Fibroblast of skin of right biceps (primary cell): ENCODE measurements at places on chromosomes 6 and 20.
A peak's percentile ranks its signal among the peaks of the same experiment; 100 is the strongest.

DNA sequence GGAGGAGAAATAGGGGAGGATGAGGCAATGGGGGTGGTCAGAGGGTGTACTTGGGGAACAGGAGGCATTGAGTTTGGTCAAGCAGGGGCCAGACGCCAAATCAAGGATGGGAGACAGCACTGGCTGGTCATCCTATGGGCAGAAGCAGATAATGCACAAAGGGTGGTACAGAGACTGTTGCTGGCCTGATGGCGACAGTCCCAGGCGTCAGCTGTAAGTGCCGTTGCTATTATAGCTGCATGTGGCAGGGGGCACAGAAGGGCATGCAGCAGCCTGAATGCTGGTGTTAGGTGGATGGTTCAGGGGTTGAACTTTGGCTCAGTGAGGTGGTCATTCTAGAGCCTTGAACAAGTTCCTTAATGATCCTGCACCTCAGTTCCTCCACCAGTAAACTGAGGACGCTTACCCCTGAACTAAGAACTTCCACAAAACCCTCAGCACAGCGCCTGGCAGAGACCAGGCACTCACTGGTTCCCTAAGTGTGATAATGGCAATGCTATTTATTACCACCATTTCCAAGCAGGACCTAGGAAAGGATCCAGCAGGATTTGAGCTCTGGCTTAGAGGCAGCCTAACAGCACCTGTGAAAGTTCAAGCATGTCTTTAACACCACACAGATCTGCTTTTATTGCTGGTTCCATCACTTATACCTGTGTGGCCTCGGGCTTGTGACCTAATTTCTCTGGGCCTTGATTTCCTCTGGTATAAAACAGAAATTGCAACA lies 162.7 kb downstream of the INSM1 start:
- DNase-seq = no peak

DNA sequence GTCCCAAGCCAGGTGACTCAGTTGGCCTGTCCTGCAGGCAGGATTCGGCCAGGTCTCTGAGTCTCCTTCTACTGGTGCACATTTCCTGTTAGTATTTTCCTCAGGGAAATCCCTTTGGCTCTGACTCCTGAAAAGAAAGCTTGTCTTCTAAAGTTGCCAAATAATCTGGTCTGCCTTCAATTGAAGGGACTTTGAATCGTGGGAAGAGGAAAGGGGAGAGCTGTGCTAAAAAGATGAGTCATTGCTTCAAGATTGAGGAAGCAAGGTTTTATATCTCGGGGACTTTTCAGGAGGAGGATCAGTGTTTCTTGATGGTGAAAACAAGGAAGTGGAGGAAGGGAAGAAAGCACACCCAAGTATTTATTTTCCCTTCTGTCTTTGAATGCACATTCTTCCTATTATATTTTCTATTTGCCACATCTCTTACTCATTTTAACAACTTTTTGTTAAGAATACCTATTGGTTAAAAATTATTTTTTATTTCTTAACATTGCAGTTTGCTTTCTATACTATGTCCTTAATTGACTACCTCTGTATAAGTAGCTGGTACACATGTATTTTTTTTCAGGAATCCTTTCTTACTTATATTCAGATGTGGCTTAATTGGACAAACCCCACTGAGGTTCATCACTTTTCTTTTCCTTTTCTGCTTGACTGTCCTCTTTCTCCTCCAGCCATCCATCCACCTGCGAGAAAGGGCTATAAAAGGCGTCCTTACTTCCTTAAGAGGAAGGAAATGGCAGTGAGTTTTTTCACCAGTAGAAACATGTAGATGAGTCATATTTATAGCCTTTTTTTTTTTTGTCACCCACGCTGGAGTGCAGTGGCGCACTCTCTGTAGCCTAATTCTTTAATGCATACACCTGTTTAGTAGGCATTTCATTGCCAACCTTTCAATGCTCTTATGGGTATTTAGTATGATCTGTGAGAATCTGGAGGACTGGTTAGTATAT lies 15.0 kb upstream of the IFNGR1 start:
- DNase-seq = peak; percentile 83

- peak; percentile 94 for DNase-seq
These were observed 237.5 kb downstream of the CD83 start for GRCh38 chr6:14354919-14355572.

DNA sequence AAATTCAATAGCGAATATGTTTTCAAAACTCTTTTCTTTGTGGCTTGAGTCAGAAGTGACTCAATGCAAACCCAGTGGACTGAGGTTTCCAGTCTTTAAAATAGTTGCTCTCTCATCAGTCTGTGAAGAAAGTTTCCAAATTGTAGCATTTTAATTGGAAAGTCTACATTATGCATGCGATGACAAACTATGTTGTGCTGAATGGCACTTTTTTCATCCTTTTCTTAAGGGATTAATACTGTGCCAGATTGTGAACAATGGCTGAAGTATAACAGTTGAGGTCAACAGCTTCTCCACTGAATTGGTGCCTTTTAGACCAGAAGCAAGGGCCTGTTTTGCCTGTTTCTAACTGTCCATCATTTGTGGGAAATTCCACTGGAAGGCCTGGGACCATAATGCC lies 377.1 kb downstream of the BTBD9 start:
- peak; percentile 84 for DNase-seq

DNA sequence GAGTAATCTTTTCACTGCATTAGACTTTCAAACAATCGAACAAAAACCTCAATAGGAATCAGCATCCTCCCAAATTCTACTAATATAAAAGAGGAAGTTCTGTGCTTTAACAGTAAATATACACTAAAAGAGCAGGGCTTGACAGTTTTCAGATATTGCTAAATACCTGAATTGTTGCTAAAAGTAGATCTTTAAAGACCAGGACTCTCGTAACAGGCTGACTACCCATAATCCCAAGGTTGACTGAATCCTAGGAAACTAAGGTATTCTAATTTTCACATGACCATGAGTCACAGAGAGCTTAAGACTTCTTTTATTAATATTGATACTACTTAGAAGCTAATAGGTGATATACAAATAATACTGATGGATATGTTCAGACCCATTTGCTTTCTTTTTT lies 10.1 kb downstream of the CD164 start:
- no peak for DNase-seq

DNA sequence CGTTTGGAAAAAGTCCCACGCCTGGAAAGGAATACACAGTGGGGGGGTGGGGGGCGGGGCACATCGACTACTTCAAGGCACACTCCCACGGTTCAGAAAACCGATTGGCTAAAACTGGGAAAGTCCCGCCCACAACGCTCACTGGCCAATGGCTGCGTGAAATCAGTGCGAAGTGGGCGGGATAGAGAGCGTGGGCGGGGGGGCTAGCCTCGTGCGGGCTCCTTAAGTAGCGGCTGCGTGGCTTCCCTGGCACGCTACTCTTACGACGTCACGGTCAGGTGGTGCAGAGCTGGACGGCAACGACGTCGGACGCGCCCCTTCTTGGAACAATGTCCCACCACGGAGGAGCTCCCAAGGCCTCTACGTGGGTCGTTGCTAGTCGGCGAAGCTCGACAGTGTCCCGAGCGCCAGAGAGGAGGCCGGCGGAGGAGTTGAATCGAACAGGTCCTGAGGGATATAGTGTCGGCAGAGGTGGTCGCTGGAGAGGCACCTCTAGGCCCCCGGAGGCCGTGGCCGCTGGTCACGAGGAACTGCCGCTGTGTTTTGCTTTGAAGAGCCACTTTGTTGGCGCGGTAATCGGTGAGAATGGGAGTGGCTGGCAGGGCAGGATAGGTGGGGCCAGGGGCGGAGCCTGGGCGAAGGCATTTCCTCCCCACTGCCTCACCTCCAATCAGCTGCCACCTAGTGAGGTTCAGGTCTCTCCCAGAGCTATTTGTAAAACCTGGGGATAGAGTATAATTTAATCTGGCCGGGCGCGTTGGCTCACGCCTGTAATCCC lies at the start of gene DDX43:
Gene DDX43 (plus strand): TSS at position 252 of the 778 bp plus-strand sequence. CDS start 78 bp downstream, at position 330.
- peak; percentile 51 for DNase-seq

- DNase-seq = no peak
These were observed 104.2 kb downstream of the SYCP2 start for GRCh38 chr20:59829054-59829785.

DNA sequence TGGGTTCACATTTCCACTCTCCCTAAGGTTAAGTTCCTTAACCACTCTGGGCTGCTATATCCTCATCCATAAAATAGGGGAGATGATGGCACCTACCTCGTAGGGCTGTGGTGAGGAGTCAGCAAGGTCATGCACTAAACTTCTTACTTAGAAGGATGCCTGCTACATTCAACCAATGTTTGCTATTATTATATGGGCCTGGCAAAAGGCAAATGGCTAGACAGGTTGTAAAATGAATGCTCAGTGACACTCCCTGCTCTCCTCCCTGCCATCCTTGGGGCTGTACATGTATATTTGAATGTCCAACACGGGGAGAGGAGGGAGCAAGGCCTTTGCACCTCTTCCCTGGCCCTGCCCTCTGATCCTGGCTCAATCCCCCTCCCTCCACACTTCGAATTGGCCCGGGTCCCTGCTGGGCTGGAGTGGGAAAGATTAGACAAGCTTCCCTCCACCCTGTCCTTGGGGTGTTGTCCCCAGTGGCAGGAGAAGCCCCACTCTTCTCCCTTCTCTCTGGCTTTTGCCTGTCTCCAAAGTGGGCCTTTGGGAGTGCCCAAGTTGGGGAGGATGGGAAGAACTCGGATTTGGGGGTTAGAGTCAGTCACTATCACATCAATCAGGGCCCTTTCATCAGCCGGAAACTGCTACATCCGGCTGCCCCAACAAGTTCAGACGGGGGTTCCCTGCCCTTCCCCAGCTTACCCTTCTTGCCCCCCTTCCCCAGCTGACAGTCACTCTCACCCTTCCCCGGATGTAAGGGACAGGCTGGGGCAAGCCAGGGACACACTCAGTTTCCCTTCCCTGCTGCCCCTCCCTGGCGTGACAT lies 36.3 kb upstream of the VEGFA start:
- no peak for DNase-seq

DNA sequence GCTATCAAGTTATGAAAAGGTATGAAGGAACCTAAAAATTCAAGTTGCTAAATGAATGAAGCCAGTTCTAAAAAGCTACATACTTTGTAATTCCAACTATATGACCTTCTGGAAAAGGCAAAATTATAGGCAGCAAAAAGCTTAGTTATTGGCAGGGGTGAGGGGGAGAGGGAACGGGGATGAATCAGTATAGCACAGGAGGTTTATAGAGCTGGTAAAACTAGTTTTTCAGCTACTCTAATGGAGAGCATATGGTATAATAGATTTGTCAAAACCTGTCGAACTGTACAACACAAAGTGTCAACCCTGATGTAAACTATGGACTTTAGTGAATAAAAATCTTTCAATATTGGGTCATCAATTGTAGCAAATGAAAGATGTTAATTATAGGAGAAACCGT lies 18.7 kb downstream of the MANEA start:
- DNase-seq = no peak

DNA sequence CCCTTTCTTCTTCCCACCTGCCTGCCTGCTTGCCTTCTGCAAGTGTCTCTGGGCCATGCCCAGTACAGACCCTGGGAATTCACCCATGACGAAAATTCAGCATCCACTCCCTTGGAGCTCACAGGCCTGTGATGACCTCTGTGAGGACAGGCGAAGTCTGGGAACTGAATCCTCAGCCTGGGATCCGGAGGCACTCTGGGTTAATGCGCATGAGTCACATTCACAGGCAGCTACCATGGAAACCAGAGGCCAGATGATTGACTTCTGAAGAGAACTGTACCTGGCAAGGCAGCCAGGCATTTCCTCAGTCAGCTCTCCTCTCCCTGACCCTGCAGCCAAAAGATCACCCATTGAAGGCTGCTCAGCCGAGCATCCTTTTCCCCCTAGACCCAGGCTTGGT lies 41.0 kb downstream of the SLC9A8 start:
- DNase-seq = peak; percentile 63

DNA sequence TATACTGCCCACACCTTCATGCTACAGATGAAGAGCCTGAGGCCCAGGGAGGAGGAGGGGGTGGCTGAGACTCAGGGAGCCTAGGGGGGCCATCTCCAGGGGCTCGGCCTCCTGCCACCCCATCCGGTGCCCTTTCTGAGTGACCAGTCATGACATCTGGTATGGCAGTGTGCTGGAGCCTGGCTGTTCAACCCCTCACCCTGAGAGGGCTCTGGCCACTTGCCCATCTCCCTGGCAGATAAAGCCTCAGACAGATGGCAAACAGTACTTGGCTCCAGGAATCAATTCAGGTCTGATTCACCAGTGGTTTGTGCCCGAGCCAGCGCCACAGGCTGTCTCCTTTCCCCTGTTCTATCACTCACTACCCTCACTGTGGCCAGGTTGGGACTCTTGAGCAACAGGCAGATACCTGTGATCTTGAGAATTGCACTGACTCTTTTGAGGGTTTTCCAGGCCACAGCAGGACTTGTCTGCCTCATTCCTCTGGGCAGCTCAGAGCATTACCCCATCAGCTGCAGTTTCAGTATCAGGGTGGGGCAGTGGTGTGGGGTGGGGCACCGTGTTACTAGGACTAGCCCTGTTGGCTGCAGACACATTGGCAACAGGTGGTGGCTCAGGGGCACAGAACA lies 22.8 kb downstream of the SRSF3 start:
- DNase-seq = no peak

DNA sequence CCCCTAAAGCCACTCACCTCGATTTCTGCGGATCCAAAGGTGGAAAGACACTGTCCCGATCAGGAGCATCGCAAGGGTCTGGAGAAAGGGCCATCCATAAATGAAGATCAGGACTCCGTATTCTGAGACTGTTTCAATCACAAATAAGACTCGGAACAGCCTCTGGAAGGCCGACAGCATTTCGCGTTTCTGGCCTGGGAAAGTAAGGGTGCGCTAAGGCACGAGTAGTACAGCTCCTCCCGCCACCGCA lies 44.6 kb downstream of the DPPA5 start:
- DNase-seq = no peak

DNA sequence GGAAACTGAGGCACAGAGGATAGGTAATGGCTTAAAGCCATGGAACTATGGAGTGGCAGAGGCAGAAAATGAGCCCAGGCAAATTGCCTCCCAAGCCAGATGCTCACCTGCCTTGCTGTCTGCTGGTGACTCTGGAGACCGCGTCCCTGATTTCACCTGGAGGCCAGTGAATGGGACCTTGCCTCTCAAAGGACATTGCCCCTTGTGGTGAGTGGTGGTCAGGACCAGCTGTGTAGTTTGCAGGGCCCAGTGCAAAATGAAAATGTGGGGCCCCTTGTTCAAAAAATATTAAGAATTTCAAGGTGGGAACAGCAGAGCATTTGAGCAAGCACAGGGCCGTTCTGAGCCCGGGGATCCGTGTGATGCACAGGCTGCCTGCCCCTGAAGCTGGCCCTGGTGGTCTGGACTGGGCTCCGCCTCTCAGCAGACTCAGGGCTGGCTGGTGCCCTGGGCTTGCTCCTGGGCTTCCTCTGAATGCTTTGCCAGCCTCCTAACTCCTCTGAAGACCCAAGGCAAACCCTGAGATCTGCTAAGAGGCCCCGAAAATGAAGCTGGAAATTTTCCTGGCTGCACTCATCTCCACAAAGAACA lies 19.8 kb upstream of the KCNG1 start:
- DNase-seq = no peak

DNA sequence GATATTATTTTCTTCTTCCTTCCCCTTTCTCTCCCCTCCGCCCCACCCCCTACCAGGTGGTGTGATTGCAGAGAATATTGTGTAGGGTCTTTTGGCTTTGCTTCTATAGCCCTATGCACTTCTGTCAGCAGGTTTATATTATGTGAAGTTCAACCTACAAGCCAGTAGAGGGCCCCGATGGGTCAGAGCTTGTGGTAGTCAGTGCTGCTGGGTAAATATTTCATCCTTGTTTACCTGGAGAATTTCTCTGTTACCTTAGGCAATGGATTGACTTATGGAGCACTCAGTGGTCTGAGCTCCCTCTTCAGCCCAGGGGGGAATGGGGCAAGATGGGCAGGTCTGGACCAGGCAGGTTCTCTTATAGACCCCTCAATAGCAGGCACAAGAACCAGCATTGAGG lies 720.9 kb downstream of the GRIK2 start:
- no peak for DNase-seq
